Stimulated activated CD4-positive, alpha-beta T cell treated with anti-CD3 and anti-CD28 coated beads, Interleukin-1b, Interleukin-23, amount 100 ng/mL, for 1 hour (primary cell): ENCODE measurements at places on chromosomes 11 and 22.

DNA sequence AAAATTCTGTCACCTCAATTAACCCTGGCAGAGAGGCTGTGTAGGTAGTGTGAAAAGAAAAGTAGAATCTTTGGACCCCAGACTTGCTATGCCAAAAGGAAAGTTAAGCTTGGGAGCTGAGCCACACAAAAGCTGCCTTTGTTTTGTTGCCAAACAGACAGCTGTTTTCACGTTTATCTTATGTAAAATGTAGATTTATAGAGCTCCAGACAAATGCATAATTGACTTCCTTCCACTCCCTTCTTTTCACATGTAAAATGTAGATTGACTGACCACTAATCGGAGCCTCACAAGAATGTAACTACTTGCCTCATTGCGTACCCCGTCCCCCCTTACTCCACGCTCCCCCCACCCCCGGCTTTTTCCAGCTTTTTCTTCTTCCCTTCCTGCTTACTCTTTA, 2302.2 kb upstream of the RAG2 start:
- DNase-seq: no peak

DNA sequence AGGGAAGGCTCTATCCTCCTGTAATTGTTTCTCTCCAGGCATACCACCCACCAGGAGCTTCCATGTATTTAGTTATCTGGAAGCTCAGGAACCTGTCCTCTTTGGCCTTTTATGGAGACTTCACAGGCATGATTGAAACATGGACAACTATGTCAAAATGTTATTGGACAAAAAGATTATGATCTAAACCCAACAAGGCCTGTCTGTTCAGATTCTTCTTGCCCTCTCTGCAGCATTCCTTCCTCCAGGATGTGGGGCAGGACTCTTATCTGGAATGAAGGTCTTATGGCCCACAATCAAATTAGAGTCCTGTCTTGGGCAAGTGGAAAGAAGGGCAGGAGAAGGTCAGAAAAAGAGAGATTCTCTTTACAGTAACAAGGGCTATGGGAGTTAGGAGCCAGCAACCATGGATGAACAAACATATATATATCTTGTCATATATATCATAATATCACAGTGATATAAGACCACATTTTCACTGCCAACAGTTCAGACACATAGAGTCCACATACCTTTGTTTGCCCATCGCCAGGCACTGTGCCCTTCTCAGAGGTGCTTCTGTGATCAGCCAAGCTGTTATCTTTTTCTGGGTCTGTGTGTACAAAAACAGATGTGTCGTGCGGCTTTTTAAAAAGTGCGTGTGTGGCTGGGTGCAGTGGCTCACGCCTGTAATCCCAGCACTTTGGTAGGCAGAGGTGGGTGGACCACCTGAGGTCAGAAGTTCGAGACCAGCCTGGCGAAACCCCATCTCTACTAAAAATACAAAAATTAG, 42.5 kb upstream of the SUSD2 start:
- no peak for DNase-seq

DNA sequence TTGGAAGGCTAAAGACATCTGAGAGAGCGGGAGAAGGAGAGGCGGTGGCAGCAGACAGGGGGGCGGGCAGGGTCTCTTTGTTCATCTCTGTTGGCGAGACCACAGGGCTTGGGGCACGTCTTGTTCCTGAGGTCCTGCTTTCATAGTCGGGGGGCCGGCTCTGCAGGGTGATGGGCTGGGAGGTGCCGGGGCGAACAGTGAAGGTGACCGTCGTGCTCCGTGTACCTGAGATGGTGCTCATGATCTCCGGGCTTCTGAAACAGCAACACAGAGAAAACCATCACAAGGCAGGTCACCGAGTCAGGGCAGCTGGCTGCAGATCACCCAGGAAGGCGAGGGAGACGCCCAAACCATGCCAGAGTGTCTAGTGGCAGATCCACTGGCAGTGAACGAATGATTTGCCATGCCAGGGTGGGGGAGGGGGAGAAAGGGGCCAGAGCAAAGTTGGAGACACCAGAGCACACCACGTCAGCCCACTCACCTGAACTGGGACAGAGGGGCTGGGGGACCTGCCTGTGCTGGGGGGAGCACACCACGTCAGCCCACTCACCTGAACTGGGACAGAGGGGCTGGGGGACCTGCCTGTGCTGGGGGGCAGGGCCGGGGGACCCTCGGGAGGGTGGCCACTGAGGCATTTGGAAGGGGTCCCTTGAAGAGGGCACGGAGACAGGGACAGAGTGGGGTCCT, 75.0 kb downstream of the CTTN start:
- no peak for DNase-seq

GRCh38 chr22:41742918-41743317, 43.6 kb downstream of the MEI1 start:
- DNase-seq: no peak

DNA sequence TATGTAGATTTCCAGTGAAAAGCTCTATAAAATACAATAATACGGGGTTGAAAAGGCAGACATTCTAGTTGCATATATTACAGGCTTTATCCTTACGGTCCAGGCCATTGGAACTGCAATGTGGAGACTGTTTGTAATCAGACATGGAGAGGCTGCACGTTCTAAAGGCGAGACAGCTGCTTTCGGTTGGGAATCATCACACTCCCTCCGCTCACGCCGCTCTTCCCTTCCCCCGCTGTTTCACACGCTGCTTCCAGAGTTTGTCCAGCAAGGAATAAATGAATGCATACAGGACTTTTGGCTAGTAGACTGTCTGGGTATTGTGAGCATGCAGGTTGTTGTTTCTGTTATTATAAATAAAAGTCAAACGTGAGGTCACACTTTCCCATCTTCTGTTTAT, 13.5 kb upstream of the EFCAB6 start:
- no peak for DNase-seq

DNA sequence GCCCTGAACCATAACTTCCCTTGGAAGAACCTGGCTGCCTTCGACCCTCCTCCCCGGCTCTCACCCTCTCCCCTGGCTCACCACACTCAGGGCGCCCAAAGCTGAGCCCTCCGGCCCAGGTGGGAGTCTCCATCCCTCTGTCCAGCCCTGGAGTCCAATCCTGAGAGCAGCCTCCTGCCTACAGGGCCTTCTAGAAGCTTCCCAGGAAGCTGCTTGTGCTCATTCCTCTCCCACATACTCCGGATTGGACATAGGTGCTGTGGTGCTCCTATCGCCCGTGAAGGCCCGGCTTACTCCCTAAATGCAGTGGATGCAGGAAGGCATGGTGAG, 1332.0 kb downstream of the BRD1 start:
- DNase-seq: no peak

DNA sequence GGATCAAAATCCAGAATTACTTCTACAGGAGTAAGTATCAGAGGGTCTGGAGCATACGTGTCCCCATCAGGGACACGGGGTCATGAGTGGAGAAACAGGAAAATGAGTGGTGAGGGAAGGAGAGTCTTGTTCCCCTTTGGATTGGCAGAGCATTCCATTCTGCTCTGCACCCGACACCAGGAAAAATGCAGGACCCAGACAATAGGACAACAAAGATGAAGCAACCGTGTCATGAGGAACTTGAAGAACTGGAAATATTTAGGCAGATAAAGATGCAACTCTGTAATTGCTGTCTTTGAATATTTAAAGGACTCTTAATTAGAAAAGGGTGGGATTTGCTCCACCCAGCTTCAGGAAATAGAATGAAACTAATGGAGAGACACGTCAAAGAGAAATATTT, 89.0 kb upstream of the BLID start:
- no peak for DNase-seq

GRCh38 chr22:27668828-27669797, 132.4 kb downstream of the MN1 start:
- no peak for DNase-seq

DNA sequence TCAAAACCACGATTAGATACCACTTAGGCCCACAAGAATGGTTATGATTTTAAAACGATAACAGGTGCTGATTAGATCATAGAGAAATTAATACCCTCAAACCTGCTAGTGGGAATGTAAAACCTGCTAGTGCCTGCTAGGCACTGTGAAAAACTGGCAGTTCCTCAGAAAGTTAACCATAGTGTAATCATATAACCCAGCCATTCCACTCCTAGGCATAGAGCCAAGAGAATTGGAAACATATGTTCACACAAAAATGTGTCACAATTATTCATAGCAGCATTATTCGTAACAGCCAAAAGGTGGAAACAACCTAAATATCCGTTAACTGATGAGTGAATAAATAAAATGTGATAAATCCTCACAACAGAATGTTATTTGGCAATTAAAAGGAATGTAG, 122.2 kb upstream of the SYN3 start:
- no peak for DNase-seq
